ENCODE measurements at places on chromosomes 5 and 9.

- DNase-seq, result no peak
Measured at GRCh38 chr5:126520593-126520953, 74.4 kb downstream of the ALDH7A1 start.

DNA sequence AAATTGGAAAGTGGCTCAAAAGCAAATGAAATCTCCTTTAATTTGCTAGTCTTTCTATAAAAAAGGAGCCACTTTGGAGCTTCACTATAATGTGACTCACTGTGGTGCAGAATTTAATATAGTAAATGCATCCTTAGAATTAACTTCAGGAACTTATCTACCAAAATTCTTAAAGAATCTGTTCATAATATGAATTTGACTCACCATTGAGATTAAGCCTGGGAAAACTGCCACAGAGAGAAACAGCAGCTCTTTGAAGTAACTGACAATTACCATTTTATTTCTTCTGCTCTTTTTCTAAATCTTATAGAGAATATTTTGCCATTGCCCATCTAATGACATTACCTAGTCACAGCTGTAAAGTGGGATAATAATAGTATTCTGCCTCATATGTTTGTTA, 211.9 kb upstream of the CDH6 start:
- no peak for DNase-seq

DNA sequence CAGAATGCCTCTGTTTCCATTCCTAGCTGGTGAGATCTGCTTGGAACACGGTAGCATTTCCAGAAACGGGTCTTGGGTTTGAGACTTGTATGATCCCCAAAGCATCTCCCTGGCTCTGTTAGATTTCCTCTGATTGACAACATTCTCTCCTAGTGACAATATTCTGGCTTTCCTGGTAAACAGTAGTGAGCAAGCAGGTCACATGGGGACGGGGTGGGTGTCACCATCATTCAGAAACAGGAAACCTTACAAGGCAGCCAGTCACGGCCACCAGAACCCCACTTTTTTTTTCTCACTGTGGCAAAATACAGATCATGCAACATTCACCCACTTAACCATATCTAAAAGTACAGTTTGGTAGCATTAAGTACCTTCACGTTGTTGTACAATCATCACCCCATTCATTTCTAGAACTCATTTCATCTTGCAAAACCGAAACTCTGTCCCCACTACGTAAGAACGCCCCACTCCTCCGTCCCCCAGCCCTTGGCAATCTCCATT, 90.1 kb upstream of the LMX1B start:
- DNase-seq, result no peak

GRCh38 chr5:488744-489688, 35.2 kb downstream of the SLC9A3 start:
- no peak for DNase-seq

DNA sequence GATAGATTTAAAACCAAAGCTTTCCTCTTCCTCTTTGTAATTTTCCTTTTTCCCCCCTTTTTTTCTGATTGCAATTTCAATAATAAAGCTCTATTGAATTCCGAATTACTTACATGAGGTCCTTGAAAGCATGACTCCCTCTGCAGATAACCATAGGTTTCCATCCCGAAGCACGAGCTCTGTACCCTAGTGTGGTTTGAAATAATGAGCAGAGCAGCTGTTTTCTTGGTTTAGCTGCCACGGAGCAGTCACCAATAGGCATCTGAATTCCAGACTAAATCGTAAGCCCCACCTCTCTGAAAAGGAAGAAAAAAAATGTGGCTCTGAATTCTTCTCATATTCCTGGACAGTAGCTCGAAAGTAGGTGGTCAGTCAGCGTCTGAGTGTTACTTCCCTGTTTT, 18.5 kb upstream of the GNE start:
- DNase-seq, result no peak

DNA sequence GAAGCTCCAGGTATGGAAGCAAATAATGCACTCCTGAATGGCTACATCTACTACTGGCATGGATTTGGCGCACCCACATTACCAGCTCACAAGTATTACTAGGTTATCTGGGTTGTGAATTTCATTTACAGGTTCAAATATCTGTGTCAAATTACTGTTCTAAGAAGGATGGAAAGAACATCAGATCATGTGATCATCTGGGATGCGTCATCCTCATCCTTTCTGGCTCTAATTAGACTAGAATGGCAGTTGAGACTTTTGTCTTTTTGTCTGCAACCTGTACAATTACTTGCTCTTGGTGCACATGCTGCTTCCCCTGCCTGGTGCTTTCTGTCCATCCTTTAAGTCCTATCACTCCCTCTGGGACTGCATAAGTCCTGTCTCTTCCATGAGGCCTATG, 64.1 kb downstream of the PJA2 start:
- no peak for DNase-seq

DNA sequence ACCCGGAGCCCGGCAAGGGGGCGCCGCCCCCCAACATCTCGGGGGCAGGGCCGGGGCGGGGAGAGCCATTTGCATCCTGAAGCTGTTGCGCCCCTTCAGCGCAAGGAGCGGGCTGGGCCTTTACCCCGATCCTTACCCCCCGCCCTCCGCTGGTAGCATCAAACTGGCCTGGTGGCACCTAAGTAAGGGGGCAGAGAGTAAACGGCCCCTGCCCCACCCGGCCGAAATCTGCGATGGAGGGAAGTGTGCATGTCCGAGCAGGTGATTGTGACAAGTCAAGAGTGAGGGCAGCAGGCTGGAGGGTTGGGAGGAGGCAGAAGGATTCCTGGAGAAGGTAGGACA, 101.2 kb downstream of the ESM1 start:
- no peak for DNase-seq

- no peak for DNase-seq
Measured at GRCh38 chr5:88727705-88728313, 155.2 kb downstream of the MEF2C start.

DNA sequence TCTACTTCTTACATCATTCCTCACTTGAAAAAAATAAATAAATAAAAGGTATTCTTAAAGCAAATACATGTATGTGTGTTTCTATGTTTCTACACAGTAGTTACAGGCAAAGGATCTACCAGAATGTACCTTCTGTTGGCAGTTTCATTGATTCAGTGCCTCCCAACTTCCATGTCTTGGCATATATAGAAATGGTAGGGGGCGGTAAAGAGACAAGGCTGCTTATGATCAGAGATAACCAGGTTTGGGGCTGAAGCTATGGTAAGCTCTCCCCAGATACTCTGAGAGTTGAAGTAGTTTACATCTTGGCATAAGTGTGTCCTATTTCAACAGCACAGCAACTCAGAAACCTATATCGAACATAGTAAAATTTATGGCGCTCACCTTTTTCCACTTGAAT, 1075.4 kb upstream of the C9orf72 start:
- DNase-seq, result no peak

GRCh38 chr5:88881571-88881971, 1.4 kb downstream of the MEF2C start:
- no peak for DNase-seq

GRCh38 chr5:174690271-174690670, 34.1 kb upstream of the MSX2 start:
- no peak for DNase-seq

GRCh38 chr5:143730112-143730801, 81.7 kb upstream of the HMHB1 start:
- no peak for DNase-seq

- no peak for DNase-seq
Measured at GRCh38 chr9:99016681-99017387, 73.1 kb downstream of the COL15A1 start.

GRCh38 chr5:93582167-93582462, 907 bp upstream of the NR2F1 start:
- DNase-seq, result no peak

- no peak for DNase-seq
Measured at GRCh38 chr9:77464661-77465060, 183.5 kb downstream of the GNA14 start.

DNA sequence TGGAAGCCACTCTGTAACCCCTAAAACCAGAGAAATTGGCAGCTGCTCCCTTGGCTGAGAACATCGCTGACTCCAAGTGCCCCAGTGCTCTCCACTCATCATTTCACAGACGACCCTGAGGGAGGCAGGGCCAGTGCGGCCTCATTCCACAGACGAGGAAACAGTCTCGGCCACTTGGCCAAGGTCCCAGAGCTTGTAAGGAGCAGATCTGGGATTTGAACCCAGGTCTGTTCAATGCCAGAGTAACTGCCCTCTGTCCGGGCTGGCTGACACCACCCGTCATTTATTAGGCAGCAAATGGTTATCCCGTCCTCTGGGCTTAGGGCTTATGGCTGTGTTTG, 19.9 kb upstream of the IER5L start:
- no peak for DNase-seq

DNA sequence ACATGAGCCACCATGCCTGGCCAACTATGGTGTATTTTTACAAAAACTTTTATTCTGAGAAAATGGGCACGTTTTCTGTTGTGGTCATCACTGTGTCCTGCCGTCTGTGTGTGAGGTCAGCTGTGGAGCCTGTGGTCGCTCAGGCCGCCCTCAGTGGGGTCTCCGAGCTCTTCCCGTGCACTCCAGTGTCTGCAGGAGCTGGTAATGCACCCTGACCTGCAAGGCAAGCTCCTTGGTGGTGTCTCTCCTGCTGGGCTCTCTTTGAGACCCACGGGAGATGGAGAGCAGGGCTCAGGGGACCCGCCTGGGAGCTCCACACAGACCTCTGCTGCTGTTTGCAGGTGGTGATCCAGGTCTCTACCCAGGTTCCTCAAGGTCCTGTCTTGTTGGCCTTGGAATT, 9.6 kb upstream of the AHRR start:
- no peak for DNase-seq

DNA sequence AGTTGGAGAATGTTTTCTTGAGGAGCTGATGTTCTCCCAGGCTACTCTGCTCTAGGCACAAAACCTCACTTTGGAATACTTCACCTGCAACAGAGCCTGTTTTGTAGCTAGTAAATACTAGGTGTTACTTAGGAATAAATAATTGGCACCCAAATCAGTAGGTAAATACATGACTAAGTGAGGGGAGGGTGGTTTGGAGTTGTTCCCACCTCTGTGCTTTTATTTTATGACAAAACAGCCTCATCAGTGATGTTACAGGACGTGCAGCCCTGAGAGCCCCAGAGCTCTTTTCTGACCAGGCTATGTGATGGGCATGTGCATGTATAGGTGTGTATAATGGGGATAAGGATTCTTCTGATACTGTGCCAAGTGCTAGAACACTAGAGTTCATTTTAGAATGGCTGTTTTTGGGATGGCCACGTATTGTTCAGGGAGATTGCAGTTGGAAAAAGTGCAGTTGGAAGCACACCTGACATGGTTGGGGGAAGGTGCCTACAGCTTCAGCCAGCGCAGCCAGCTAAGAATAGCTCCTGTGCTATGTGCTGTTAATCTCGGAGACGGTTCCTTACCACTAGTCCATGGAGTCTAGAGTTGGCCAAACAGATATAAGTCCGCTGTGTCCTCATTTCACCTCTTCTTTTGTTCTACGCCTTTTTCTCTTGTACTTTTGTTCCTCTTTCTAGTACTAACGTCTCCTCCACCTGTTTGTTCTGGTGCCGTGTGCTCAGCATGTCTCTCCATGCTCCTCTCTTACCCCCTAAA, 284.7 kb downstream of the FANCC start:
- no peak for DNase-seq

DNA sequence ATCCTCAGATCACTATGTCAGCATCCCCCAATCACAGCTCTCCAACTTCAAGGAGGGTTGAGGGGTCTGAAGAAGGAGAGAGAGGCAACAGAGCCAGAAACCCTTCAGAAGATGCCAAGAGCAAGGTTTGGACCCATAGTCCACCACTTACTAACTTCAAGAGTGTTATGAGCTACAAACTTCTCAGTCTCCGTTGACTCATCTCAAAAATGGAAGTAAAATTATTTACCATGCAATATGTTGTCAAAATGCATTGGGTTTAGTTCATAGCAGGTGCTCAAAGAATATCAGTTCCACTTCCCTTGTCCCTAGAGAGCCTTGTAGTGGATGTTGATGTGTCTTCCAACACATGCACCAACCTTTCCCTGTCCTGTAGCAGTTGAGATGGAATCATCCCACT, 116.0 kb downstream of the KCNIP1 start:
- no peak for DNase-seq

DNA sequence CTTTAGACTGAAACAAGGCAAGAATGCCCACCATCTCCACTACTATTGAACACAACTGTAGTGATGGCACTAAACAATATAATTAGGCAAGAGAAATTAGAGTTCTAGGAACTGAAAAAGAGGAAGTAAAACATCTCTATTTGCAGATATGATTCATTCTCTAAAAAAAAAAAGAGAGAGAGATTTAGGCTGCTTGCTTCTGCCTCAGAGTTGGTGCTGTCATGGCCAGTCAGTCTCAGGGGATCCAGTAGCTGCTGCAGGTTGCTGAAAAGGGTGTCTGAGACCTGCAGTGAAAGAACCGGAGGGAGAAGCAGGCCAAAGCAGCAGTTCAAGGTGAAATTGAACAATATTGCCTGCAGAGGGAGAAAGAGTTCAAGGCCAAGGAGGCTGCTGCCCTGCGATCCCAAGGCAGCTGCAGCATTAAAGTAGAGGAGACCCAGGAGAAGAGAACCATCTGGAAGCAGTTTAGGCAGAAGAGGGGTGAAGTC, 72.5 kb downstream of the AP3B1 start:
- DNase-seq, result no peak

DNA sequence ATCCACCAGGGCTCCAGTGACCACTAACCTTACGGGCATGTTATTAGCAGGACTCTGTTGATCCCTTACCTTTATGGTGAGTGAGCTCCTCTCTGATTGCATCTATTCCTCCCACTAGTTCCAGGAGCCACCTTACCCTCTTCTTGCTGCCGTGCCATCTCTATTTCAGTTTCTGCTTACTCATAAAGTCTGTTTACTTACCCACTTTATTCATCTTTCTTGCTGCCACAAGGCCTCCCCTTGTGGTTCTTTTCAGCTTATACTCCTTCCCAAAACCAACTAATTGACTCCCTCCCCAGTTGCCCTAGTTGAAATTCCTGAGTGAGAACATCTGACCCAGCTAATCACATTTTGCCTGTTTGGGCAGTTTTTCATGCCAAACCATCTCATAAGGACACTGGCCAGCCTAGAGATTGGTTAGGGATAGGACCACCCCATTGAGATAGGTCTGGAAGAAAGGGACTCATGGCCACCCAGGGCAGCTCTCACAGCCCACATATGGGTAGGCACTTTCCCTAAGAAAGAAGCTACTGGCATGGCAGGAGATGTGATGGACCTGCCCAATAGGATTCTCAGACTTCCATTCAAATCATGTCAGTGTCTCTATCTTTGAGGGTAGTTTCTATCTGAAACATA, 412.7 kb downstream of the EFNA5 start:
- DNase-seq, result no peak

Data from SK-N-MC (cell line).